ENCODE measurements at places on chromosomes 6 and 20. TPM values are rescaled to one million over a fixed set of nuclear protein-coding genes. Genes with fewer than 3 reads are reported as not detected.

DNA sequence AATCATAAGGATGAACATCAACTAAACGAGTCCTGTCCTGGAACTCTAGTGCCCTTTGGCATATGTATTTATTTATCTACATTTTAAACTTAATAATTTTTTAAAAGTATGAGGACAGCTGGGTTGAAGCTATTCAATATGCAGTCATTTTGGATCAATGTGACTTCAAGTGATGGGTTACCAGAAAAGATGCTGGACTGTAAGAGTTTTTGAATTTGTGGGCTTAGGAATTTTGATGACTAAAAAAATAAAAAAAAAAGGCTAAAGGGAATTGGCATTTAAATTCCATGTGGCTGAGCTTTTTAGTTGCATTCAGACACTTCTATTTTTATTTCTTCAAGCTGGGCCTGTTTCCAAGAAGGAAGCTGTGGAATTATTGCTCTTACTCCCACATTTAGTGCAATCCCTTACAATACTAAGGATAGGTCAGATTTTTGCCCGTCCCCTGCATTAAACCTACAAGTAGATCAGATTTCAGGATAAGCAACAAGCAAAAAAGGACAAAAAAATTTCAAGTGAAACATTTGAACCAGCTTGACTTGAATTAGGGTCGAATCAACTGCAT is 704.2 kb upstream of the CITED2 start:
- DNase-seq, result peak; percentile 90

DNA sequence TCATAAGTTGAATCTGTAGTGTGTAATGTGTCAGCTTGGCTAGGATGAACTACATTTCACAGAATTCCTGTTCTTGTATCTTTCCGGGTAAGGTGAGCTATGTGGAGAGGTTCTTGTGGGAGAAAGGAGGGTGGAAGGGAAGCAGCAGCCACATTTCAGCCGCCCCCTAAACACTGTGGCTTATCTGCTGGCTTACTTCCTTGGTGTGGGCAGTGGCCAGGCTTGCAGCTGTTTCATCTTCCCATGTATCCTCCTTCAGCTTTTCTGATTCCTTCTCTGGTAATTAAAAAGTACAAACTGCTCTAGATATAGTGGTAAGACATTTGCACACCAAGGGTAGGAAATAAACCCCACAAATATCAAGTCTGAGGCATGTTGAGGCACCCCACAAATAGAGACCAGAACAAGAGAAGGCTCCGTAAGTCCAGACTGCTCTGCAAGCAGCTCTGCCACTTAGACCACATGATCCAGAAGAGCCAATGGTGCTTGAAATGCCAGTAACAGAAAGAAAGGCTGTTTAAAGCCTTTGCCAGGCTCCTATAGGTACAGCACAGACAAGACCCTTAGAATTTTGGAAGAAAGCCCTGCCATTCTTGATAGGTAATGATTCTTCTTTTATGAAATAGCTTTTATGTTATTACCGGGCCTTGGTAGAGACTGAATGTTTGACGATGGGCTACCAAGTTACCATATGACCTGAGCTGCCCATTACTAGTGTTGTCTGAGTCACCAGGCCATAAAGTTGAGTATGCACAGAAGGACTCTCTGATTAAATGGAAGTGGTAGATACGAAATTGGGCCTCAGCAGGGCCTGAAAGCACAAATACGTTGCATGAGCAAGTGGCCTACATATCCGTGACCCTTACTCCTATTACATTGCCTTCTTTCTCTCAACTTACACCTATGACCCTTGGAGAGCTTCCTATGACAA is 215.0 kb upstream of the SGK1 start:
- DNase-seq, result peak; percentile 63

- DNase-seq, result no peak
These were observed 869.8 kb upstream of the EPHA7 start for GRCh38 chr6:94289131-94289530.

DNA sequence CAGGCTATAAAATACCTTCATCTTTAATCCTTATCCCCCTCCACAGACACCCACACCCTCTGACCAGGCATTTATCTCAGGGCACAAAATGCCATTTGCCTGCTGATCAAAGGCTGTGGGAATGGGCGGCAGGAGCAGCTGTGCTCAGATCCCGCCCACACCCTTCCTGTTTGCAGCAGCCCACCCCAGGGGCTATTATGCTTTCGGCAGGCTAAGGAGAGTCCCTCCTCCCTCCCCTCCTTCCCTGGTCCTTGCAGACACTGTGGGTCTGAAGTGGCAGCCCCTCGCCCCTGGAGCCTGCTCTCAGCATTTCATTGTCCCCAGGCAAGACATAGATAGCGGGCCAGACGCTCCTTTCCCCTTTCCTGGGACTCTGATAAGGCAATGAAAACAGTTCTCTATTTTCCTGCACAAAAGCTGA is 220.8 kb upstream of the HEY2 start:
- no peak for DNase-seq

GRCh38 chr6:44263354-44264100 is 1.8 kb downstream of the NFKBIE start:
- DNase-seq, result no peak

GRCh38 chr6:123997223-123997622 is 193.6 kb downstream of the NKAIN2 start:
- peak; percentile 28 for DNase-seq

DNA sequence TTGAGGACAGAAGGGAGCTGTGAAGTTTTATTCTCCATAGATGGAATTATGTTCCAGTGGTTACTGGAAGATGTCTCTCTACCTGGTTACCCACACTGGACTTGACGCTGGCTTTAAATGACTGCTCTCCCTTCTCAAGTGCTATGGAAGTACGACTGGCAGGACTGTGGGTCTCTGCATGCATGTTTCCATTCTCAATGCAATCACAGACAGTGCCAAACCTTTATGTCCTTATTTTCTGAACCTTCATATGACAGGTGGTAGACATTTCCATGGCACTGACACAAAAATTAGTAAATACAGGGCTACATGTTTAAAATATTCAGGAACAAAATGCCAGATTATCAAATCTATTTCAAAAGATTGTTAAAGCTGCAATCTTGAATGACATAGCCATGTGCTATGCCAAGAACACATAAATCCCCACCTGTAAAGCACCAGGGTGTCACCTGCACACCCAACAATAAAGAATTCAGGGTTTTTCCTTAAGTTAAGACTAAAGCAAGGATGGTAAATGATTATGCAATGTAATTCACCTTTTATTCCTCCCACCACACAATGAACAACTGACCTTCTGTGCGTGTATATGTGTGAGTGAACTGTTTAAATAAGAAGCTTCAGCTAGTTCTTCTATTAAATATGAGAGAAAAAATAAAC is 153.3 kb upstream of the ENPP5 start:
- no peak for DNase-seq

DNA sequence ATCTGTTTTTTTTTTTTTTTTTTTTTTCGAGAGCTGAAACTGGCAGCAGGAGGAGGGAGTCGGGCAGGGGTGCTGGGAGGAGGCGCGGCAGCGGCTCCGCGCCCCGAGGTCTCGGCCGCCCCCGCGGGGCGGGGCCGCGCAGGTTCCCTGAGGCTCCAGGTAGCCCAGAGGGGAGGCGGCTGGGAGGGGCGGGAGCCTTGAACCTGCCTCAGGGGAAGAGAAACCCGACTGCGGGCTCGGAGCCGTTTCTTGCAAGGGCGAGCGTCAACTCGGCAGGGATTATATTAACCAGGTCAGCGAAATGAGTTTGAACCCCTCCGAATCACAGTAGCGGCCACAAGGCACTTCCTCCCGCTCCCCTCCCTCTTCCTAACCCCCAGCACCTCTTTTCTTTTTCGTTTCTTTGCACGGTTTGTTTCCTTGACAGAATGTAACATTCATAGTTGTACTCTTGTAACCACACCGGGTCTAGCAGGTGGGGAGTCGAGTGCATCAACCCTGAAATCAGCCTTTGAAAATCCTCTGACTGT is 2.0 kb downstream of the MYB start:
- no peak for DNase-seq

DNA sequence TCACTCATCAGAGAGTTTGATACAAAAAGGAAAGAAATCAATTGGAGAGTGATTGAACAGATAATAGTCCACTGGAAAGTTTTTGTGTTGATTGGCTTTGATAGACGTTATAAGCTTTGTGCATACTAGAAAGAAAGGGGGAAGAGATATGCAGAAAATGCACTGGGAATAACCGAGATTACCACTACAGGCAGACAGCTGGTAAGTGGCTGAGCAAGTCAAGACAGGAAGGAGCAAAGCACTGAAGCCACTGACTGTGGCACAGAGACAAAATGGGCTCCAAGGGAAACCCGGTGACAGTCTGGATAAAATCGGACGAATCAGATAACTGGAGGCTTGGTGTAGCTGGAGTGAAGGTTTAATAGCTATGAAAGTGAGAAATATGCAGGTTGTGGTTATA is 209.0 kb downstream of the SIM1 start:
- DNase-seq, result no peak

DNA sequence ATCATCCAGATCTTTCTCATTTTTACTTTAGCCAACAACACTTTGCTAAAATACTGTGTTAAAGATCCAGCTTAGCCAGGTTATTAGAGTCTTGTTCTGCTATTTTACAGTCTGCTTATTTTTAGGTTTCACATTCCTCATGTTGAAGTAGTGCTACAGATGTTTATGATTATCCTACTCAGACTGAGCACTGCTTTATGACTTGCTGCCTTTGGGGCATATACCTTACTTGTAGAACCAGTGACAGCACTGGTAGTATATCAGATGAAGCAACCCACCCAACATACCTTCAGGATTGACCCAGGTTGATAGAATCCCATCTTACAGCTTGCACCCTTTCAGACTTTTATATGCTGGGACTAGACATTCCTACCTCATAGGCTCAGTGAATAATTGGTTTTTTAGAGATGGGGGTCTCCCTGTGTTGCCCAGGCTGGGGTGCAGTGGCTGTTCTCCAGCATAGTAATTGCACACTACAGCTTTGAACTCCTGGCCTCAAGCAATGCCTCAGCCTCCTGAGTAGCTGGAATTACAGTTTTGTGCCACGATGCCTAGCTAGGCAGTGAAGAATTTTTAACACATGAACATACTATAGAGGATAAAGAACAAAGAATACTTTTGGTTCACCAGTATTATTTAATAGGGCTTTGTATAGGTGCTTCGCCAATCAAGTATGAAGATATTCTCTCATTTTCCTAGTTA is 63.8 kb upstream of the DYNLRB1 start:
- no peak for DNase-seq

GRCh38 chr6:31402324-31403282 is 792 bp upstream of the MICA start:
- peak; percentile 41 for DNase-seq

DNA sequence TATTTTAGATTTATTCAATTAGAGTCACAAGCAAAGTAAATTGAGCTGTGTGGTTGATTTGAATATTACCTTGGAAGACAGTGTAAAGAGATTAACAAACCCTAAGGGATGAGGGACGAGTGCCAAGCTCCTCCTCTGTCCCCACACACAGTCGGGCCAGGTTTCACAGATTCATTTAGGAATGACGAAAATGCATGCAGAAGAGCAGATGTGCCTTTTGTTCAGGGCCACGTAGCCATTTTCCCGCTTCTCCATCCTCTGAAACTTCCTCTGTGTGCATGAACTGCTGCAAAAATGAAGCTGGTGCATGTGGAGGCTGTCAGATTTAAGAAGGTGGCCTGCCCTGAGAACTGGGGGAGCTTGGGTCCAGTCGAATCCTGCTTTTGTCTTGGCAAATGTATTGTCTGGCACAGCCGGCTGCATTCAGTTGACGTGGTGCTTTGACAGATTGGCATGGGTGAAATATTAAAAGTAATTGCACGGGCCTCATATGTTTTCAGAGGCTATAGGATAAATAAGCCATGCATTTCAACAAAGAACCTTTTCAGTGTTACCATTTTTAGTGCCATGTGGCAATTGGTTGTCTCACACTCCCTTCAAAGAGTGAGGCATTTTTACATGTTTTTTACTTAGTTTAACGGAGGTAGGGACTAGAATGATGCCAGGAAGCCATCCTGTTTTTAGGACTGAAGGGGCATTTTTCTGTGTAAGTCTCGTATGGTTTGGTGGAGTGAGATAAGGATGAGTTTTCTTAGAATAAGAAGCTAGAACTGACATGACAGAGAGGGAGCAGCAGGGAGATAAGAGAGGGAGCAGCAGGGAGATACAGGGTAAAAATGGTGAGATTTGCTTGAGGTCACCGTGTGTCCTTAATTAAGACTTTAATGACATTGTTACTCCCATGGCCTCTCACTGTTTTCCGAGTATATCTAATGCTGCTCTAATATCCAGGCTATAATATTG is 361.1 kb downstream of the NRN1 start:
- no peak for DNase-seq

DNA sequence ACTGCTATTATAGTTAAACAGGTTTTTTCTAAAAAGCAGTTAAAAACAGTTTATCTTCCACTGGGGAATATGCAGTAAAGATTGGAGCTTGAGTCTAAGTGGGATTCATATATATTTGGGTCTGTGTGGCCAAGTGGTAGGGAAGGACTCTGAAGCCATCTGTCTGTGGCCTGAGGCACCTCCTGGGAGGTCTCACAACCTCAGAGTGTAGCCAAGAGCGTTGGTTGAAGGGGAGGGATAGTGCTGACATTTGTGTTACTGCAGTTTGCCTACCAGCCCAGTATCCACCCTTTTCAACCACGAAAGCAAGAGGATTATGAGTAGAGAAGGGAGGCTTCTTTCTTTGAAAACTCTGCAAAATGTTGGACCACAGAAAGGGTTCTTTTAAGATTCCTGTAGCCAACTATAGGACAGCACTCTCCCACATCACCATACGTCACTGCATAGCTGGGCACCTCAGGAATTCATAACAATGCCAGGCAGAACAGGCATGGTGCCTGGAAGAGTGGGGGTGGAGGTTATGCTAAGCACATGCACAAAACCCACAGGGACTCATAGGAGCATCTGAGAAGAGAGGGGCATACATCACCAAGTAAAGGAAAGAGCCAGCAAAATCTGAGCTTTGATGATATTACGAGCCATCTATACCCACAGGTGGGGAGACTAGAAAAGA is 90.5 kb upstream of the HEY2 start:
- DNase-seq, result peak; percentile 80

- DNase-seq, result no peak
These were observed 193.3 kb upstream of the CCN2 start for GRCh38 chr6:132144456-132144855.

Gene CYP24A1
- 0.51 TPM for total RNA-seq

Gene MEI4
- not detected for total RNA-seq

Gene IL17F
- total RNA-seq, result not detected

Gene TCF19
- total RNA-seq, result 65.0 TPM

Gene ZNF322
- total RNA-seq, result 18.1 TPM

Gene PLEKHG1
- 0.06 TPM for total RNA-seq

Gene PRICKLE4
- 3.1 TPM for total RNA-seq

Gene NRSN1
- total RNA-seq, result not detected

Gene MYBL2
- total RNA-seq, result 22.2 TPM

Gene DDX43
- total RNA-seq, result not detected
